ENCODE measurements at places on chromosomes 2 and 18.

- DNase-seq, result peak; percentile 18
Observed at GRCh38 chr18:71598374-71598773, 945.8 kb downstream of the CBLN2 start.

DNA sequence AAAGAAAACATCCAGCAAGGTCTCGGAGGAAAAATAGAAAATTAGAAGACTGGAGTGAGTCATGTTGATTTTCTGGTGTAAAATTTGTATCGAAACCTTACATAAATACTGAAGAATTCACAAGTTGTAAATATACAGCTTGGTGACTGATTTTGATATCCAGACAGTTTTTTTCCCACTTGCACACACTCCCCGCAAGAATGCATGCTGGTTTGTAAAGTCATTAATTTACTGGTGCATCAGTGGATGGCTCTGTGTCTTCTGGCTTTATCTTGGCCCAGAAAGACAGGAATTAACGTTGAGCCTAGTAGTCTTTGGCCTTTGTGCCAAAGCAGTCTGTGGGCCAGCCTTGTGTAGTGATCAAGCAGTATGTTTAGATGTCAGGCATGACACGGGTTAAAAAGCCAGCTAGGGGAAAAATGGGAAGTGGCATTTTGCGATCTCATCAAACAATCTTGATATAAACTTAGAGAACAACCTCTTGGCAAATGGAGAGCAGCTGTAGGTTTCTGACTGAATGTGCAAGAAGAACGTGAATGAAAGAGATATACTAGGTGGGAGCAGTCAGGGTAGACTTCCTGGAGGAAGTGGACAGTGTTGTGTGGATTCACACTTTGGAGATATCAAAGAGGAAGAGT, 22.7 kb upstream of the CASP8 start:
- DNase-seq, result no peak

GRCh38 chr2:75416420-75417342, 144.1 kb downstream of the EVA1A start:
- no peak for DNase-seq

- DNase-seq, result no peak
Observed at GRCh38 chr2:25697559-25698341, 24.4 kb upstream of the DTNB start.

DNA sequence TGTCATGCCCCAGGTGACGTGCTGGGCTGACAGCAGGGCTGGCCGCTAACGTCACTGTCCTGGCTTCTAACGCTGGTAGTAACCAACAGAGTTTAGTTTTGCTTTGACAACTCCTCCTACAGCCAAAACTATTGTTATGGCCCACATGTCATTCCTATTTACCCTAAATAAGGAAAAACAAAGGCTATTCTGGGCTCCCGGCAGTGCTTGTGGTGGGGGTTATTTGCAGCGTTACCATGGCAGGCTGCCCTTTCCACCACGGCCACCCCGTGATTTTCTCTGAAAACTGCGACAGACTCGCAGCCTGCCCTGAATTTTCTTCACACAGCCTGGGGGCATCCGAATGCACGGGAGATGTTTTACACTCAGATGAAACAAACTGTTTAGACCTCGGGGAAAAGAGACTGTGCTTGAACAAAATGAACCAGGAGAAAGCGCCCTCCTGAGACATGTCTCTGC, 115.2 kb downstream of the FAM210A start:
- DNase-seq, result no peak

GRCh38 chr2:96157649-96158553, 12.7 kb upstream of the DUSP2 start:
- DNase-seq, result no peak

- DNase-seq, result peak; percentile 70
Observed at GRCh38 chr2:24891201-24891600, 28.8 kb downstream of the ADCY3 start.

- DNase-seq, result no peak
Observed at GRCh38 chr18:76715012-76715610, 107.2 kb upstream of the ZNF236 start.

DNA sequence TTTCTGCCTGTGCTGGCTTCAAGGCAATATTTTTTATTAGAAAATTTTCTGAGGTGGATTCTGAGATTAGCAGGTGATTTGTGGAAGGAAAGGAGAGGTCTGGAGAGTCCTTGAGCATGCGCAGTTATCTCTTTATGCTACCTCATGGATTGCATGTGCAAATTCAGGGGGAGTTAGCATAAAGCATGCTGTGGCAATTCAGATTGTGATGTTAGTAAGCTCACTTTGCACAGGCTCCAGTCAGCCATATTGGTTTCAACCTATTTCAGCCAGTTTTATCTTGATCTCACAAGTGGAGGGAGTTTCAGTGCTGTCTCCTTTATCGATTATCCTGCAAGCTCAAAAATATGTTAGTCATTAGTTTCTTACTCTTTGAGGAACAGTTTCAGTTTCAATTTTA, 2012.3 kb upstream of the PIK3C3 start:
- no peak for DNase-seq
